ENCODE measurements at places on chromosomes 3 and 15.

DNA sequence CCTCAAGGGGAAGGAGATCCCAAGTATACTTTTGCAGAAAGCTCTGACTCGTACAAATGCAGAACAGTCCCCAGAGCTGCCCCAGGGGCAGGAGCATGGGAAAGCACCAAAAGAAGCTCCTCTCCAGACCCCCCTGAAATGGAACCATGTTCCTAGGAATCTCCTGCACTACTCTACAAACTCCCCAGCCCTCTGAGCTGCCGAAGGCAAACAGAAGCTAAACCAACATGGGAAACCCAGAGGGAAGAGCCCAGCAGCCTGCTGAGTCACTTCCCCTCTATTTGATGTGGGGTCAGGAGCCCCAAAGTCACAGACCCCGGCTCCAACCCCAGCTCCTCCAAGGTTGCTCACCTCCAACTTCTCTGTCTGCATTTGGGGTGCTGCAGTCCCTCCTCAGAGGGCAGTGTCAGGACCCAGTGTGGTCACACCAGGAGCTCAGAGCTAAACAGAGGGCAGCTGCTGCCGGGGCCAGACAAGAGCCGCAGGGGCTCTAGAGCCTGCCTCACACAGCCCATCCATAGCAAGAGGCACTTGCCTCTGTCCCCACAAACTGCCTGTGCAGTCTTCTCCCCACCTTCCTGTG lies 3.8 kb upstream of the PLXNA1 start:
- DNase-seq, result no peak

DNA sequence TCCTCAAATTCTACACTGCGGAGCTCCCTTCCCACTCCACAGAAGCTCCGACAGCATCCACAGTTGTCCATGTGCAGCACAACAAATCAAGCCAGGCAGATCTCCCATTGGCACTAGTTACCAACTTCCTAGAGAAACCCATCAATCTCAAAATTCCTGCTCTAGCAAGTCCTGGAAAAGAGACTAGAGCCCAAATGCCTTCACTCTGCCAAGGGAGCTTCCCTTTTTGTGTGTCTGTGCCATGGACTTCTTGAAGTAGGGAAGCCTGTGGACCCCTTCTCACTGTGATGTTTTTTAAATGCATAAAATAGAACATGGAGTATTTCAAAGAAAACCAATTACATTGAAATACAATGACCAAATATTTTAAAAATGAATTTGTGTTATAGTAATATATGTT lies 59.1 kb downstream of the TGFBR2 start:
- DNase-seq, result no peak

DNA sequence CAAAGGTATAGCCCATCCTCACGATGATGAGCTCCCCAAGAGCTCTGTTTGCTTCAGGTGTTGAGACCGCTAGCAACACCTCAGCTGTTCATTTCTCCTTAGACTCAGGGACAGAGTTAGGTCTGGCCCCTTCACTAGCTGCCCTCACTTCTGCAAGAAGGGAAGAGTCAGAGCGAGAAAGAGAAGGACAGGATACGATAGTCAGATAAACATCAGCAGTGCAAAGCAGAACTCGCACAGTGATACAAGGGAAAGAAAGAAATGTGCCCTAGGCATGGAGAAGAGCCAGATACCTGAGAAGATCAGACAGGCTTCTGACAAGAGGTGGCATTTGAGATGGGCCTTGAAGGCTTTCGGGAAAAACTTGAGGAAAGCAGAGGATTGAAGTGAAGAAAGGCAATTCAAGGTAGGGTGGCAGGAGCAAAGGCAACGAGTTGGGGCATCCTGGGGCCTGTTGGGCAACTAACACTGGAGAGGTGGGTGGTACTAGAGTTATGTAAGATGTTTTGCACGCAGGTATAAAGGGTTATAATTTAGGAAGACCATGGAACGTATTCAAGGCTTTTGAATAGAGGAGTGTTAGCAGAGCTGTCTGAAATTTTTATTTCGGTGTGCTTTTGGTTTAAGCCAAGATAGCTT lies 106.0 kb downstream of the PGPEP1L start:
- DNase-seq, result no peak

GRCh38 chr3:134066651-134067530 lies 37.2 kb upstream of the SLCO2A1 start:
- no peak for DNase-seq

DNA sequence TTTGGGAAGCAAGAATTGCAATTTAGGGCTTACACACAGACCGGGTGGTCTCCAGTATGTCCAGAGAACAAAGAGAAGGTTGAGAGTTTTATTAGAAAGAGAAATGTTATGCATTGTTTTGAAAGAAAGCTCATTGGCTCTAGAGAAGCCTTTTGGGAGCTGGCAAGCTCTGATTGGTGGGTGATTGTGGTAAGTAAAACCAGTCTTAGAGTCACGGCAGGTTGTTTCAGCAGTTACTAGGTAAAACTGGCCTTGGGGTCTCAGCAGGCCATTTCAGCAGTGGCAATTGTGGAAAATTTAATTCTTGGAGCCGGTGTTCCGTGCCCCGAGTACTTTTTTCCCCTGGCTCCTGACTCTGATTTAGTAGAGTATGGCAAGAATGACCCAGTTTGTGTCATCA lies 78.1 kb downstream of the MRPL46 start:
- DNase-seq, result no peak

DNA sequence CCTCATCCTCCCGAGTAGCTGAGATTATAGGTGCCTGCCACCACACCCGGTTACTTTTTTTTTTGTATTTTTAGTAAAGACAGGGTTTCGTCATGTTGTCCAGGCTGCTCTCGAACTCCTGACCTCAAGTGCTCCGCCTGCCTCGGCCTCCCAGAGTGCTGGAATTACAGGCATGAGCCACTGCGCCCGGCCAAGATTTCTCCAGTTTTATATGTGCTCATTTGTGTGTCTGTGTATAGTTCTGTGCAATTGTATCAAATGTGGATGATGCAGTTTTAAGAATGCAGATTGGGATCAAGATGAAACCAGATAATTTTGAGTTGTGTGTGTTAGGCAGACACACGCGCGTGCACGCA lies 68.3 kb downstream of the SLCO3A1 start:
- peak; percentile 33 for DNase-seq

GRCh38 chr3:49733551-49733950 lies 9.8 kb upstream of the GMPPB start:
- no peak for DNase-seq

All from fibroblast of mammary gland (primary cell).